ENCODE measurements at places on chromosomes 3 and 15.
A peak's percentile ranks its signal among the peaks of the same experiment; 100 is the strongest.

- no peak for DNase-seq
Observed at GRCh38 chr15:43330780-43331087, 361 bp upstream of the LCMT2 start.

- no peak for DNase-seq
Observed at GRCh38 chr15:89575656-89576416, 567 bp downstream of the TICRR start.

DNA sequence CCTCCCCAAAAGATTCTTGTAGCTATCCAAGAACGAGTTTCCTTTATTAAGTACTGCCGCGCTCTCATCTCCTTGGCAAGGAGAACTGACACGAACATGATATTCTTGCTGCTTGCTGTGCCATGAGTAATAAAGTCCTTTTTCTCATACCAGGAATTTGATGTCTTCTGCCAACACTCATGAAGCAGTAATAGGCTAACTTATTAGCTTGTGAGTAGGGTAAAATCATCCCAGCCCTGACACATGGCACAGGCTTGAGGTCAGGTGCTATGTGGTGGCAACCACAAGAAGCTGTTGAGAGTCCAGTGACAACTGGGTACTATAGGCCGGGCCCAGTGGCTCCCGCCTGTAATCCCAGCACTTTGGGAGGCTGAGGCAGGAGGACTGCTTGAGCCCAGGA is 22.7 kb upstream of the UBXN7 start:
- no peak for DNase-seq

- no peak for DNase-seq
Observed at GRCh38 chr3:56422316-56422715, 46.0 kb downstream of the ERC2 start.

DNA sequence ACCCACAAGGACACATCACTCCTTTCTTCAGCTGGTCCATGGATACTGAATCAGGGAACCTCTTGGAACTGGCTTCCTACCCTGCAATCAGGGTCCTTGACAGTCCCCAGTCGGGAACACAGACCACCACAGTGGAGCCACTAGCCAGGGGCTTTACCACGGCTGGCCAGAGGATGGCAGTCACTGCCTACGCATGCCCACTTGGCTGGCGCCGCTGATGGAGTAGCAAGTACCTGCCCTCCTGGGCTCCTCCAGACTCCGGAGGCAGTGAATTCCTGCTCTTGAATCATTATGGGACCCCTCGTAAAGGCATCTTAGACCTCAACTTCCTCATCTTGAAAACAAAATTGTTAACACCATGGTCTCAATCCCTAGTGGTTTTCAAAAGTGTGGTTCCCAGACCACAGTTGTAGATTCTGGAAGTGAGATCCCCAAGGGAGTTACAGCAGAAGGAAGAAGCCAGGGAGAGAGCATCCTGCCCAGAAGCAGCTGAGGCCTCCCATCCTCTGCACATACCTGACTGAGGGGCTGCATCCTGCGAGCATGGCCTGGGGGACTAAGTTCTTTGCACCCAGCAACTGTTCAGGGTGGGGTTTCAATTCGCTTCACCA is 9.1 kb upstream of the SKIC8 start:
- DNase-seq = peak; percentile 57

- DNase-seq = no peak
Observed at GRCh38 chr3:45437383-45437782, 49.0 kb downstream of the LARS2 start.

DNA sequence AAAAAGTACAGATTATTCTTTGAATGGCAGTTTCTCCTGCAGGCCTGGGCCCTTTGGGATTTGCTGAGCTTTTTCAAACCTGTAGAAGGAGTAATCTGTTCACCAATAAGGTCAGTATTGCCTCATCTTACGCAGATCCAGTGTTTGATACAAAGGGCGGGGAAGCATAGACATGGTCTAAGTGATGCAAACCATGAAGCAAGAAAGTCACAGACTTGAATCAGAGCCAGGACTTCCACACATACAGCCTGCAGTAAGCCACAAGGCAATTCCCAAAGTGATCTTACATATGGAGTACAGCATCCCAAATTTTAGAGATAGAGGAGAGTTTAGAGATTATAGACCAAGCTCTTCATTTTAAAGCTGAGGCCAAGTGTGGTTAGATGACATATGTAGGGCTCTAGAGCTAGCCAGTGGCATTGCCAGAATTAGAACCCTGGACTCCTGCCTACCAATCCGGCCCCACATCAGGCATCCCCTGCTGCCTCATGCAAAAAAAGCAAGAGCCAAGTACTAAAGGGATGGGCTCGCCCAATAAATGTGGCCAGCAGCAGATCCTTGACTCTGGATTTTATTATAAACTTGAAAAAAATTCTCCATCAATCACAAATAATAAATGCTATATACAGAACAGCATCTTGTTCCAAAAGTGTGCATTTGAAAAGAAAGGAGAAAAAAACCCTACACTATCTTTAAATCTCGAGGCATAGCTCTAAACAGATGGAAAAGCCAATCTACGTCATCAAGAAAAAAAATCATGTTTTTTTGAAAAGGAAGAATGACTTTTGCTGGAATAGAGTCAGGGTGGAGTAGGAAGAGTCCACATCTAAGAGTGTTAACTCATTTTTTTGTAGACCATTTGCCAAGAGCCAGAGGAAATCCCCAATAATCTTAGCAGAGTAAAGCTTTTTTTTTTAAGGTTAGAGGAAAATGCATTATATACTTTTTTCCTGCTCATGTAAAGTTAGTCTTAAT is 24.0 kb downstream of the ABI3BP start:
- no peak for DNase-seq

All from hippocampal formation (tissue), 2 donors.